Non-pigmented ciliary epithelial cell (primary cell): ENCODE measurements at places on chromosomes 7 and 10.

- no peak for DNase-seq
Observed at GRCh38 chr10:51468424-51468823, 231.0 kb downstream of the CSTF2T start.

GRCh38 chr7:120825152-120825551 is 32.8 kb downstream of the TSPAN12 start:
- DNase-seq, result no peak

DNA sequence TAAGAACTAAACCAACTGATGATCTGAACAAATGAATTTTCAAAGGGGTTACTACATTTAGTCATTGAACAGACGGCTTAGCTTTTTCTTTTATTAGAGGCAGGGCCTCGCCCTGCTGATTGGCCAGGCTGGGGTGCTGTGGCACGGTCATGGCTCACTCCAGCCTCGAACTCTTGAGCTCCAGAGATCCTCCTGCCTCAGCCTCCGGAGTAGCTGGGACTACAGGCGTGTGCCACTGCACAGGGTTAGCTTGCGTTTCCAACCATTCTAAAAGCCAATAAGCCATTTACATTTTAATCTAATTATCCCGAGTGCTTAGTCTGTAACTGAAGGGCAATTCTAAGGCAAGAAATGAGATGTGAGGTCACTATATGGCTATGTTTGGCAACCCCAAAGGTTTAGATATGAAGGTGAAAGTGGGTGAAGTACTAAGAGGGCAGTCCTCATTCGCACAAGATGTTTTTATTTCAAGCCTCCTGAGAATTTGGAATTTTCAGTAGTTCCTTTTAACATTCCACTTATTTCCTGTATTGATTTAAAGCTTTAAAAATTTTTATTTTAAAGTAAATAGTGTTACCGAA is 1.6 kb upstream of the CDK13 start:
- no peak for DNase-seq

DNA sequence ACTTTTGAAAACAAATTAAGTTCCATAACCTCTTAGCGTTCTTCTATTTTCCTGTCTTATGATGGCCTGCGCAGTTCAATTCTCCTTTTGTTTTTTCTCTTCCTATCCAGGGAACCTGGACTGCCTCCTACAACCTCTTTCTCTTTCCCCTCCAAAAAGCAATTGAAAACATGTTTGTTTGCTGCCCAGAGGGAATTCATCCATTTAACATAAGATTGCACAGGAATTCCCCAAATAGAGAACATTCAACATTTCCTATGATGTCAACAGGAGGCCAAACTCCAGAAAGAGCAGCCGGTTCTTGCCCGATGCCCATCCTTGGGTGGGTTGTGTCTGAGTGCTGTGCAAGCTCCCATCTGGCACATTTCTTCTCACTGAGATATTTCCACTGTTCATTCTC is 94.2 kb upstream of the NRP1 start:
- no peak for DNase-seq

DNA sequence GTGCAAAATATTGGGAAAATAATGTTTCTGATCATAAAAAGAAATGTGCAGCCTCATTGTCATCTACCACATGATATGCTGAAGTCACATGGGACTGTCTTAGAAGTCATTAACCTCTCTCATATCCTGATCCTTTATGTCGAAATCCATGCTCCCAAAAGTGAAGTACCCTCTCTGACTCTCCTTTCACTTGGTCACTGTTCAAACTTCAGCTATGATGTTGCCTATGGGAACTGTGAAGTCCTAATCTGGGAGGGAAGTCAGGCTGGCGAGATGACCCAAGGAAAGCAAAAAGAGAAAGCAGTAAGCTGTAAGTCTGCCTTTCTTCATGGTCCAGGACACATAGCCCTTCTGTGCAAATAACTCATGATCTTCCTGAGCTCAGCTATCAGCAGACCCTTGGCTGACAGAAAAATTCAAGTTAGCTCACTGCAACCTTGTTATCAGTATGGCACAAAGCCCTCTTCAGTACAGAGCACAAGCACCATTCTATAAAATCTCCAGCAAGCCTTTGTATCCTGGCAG is 29.5 kb downstream of the WASL start:
- no peak for DNase-seq

GRCh38 chr7:117470777-117471176 is 9.0 kb upstream of the CFTR start:
- DNase-seq, result no peak

DNA sequence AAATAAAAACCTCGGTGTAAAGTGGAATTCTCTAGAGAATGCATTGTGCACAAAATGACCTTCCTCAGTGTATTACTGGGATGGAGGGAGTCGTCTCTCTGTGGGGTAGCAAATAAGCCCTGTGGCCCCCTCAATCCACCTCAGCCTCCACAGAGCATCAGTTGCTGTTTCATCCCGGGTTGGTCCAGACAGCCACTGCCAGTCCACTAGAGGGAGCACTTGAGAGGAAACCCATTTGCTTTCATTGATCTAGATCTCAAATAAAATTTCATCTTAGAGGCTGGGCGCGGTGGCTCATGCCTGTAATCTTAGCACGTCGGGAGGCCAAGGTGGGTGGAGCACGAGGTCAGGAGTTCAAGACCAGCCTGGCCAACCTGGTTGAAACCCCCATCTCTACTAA is 1128.7 kb downstream of the CNTNAP2 start:
- DNase-seq, result no peak

GRCh38 chr7:33799766-33800165 is 105.6 kb upstream of the BMPER start:
- no peak for DNase-seq
